ENCODE measurements at places on chromosomes 1 and 21. TPM values are rescaled to one million over a fixed set of nuclear protein-coding genes. Genes with fewer than 3 reads are reported as not detected.

DNA sequence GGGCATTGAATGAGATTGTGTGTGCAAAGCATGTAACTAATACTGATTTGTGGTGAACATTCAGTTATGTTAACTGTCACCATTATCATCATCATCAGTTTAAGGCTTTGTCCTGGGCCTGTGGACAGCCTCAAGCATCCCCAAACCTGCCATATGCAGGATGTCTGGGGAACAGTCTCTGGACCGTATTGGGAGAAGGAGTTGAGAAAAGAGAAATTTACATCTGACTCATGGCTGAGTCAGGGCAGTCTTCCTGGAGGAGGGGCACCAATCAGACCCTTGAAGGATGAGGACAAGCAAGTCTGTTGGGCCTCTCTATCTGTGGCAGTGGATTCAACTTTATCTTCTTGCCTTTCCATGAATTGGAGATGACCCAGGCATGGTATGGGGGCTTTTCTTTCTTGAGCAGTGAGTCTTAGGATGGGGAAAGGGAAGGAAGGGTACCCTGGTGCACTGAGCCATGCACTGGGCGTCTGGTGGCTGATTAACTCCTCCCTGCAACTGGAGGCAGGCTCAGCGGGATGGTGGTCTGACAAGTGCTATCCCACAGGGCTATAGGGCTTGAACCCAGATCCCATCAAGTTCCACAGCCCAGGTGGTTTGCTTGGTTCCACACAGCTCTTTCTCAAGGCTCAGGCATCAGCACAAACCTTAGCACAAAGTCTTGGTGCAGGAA is 2.9 kb downstream of the PADI3 start:
- no peaks in the 10 kb centered on the region for H3K36me3 ChIP-seq
- no peaks in the 10 kb centered on the region for H3K4me1 ChIP-seq

DNA sequence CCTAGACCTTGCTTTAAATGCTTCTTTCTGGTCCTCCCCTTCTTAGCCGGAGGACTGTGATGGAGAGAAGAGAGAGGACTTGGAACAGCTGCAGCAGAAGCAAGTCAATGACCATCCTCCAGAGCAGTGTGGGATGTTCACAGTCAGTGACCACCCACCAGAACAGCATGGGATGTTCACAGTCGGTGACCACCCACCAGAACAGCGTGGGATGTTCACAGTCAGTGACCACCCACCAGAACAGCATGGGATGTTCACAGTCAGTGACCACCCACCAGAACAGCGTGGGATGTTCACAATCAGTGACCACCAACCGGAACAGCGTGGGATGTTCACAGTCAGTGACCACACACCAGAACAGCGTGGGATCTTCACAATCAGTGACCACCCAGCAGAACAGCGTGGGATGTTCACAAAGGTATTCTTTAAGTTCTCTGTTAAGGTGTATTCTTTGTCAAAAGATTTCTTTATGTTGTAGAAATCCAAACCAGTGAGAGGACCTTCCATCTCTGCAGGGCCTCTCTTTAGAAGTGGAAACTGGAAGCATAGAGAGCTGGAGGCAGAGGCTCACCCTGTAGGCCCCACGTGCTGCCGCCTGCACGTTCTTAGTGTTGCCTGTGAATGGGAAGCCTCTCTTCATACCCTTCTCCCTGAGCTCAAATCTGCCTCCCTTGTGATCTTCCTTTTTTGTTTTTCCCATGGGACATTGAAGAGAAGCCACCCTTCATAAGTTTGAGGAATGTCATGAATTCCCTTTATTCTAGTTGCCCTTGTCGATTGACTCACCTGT is 10.6 kb downstream of the PCNT start:
- no peaks in the 10 kb centered on the region for H3K4me1 ChIP-seq
- H3K27ac ChIP-seq: no peak overlapping the region
- H3K27me3 ChIP-seq: no peaks in the 10 kb centered on the region
- H3K36me3 ChIP-seq: peaks cover 32% of the 10 kb centered on the region
- H3K4me3 ChIP-seq: no peak overlapping the region

The KIF14 gene
- 12.8 TPM for total RNA-seq

DNA sequence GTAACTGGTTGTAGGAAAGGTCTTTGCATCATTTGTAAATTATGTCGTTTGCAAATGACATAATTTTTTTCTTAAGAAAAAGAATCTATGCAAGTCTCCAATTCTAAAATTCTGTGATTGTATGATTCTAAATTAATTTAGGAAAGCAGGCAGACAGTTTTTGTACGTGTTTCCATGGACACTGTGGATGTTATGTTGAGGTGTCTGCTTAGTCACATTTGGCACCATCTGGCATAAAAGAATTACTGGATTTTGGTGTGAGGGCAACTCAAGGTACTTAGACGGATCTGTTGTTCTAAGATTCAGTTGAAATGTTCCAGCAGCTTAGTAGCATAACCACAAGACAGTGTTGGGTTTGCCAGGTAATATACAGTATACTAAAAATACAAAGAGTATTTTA is 42.5 kb downstream of the C1orf21 start:
- no peak overlapping the region for H3K27ac ChIP-seq
- no peak for DNase-seq
- no peaks in the 10 kb centered on the region for H3K27me3 ChIP-seq

The LIN28A gene
- total RNA-seq: 26.2 TPM

DNA sequence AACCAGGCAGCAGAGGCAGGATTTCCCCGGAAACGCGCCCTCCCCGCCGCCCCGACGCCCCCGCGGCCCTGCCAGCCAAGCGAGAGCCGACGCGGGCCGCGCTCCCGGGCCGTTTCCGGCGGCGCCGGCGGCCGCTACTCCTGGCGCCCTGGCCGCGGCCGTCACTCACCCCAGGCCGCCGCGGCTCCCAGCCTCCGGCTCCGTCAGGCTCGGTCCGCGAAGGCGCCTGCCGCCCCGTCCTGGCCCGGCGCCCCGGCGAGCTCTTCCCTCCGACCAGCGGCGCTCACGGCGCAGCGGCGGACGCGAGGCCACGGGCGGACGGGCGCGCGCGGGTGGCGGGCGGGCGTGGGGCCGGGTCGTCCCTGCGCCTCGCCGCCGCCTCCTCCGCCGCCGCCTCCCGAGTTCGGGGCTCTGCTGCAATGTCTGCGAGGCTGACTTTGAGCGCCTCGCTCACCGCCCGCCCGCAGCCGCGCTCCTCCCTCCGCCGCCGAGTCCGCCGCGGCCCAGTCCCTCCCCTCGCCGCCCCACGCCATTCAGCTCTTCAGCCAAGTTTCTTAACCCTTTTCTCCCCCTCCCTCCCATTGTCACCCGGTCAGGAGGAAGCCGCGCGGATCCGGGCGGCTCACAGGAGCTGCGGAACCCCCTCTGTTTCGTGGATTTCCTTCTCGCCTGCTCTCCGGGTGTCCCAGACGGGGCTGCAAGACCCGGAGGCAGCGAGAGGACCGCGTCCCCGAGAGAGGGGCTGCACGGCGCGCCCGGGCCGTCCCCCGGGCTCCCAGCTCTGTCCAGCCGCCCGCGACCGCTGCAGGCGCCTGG is at the start of gene NRIP1:
NRIP1 (minus strand) TSS at position 425 of the 816 bp plus-strand sequence. CDS start 96,808 bp downstream, outside the sequence.
- peak within 1 kb of the TSS; percentile 99 for H3K4me3 ChIP-seq
- peak; percentile 90 for DNase-seq

GRCh38 chr21:35953597-35953996 is 106.7 kb downstream of the SETD4 start:
- H3K27me3 ChIP-seq: peaks cover 6% of the 10 kb centered on the region
- no peak overlapping the region for H3K4me3 ChIP-seq
- H3K27ac ChIP-seq: no peak overlapping the region
- no peaks in the 10 kb centered on the region for H3K36me3 ChIP-seq

The PRKCZ gene
- total RNA-seq: 64.4 TPM

DNA sequence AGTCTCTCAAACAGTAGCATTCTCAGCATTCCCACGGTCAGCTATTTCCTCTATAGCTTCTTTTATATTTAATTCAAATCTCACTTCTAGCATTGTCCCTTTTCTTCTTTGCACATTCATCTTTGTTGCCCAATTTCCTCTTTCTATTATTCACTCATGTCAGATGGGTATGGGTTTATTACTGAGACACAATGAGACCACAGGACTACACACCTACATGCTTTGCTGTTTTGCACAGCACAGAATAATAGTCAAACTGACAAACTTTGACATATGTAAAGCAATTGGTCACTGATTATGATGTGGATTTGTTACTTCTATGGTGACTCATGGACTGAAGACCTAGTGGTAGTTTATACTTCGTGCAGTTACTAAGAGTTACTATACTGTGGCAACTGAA is 5.8 kb upstream of the CD1C start:
- H3K27me3 ChIP-seq: peaks cover 10% of the 10 kb centered on the region
- no peaks in the 10 kb centered on the region for H3K4me1 ChIP-seq
- DNase-seq: no peak
- H3K4me3 ChIP-seq: no peak overlapping the region

The SPATA45 gene
- not detected for total RNA-seq

The HSF2BP gene
- 1.3 TPM for total RNA-seq

DNA sequence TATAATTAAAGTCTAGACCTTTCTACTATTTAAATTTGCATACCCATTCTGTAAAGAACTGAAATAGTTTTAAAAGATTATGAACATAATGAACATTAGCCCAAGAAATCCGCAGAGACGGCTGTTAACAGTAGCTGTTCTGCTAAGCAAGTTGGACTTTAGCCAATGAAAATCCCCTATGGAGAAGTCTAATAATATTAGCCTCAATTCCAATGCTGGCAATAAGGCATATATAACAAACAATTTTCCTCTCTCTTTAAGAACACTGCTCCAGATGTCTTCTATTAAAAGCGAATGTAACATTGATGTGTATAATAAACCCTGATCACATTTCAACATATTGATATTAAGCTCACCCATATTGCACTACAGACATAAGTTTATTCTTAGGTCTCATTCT is 221.3 kb upstream of the KCTD3 start:
- no peaks in the 10 kb centered on the region for H3K27me3 ChIP-seq
- no peaks in the 10 kb centered on the region for H3K4me1 ChIP-seq
- no peak overlapping the region for H3K4me3 ChIP-seq
- DNase-seq: no peak

The TCEA3 gene
- 9.2 TPM for total RNA-seq

DNA sequence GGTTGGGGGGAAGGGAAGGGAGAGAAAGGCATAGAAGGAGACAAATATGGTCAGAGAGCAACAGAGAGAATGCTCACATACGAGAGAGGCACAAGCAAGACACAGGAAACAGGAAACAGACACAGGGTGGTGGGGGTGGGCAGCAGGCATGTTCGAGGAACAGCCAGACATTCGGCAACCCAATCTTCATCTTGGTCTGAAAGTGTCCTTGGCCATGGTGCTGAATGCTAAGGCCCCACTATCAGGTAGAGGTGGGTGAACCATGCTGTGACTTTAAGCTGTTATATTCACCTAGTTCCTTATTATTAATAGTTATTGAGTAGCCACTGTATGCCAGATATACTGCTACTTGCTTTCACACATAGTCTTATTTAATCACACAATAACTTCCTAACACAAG is 109.2 kb downstream of the DDX20 start:
- H3K27me3 ChIP-seq: peaks cover 13% of the 10 kb centered on the region
- DNase-seq: no peak
- H3K27ac ChIP-seq: no peak overlapping the region
- no peaks in the 10 kb centered on the region for H3K4me1 ChIP-seq
- H3K4me3 ChIP-seq: no peak overlapping the region
- no peaks in the 10 kb centered on the region for H3K36me3 ChIP-seq

DNA sequence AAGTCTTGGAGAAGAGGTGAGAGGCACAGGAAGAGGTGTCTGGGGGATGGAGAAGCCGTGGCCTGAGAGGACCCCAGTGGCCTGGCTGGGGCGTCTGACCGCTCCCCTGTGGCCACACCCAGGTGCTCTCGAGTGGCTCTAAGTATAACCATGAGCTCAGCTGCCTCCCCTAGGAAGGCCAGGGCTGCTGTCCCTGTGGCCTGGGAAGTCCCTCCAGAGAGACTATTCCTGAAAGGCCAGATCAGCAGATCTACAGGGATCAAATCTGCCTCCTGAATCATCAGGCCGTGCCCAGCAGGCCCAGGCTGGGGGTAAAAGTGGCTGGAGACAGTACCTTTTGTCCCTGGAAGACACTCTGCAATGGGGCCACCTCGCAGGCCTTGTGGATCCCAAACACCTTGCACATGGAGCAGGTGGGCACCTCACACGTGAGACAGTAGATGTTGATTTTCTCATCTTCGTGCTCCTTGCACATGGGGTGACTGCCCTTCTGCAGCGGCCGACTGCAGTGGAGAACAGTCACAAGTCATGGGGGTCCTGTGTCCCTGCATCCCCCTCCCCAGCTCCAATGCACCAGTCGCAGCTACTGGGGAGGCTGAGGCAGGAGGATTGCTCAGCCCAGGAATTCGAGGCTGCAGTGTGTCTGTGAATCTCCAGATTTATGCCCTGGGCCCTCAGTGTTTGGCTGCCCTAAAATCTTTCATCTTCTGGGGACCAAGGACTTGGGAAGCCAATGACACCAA is 6.4 kb downstream of the TRIM63 start:
- peaks cover 15% of the 10 kb centered on the region for H3K27me3 ChIP-seq
- no peak for DNase-seq
- no peaks in the 10 kb centered on the region for H3K36me3 ChIP-seq
- H3K4me3 ChIP-seq: no peak overlapping the region
- H3K27ac ChIP-seq: peak overlapping the region; percentile 25

The GLMN gene
- 11.1 TPM for total RNA-seq

GRCh38 chr1:151915061-151915686 is 5.9 kb upstream of the THEM4 start:
- no peak for DNase-seq
- no peaks in the 10 kb centered on the region for H3K4me1 ChIP-seq
- H3K27ac ChIP-seq: no peak overlapping the region
- peaks cover 9% of the 10 kb centered on the region for H3K27me3 ChIP-seq
- no peak overlapping the region for H3K4me3 ChIP-seq
- no peaks in the 10 kb centered on the region for H3K36me3 ChIP-seq

- no peak overlapping the region for H3K27ac ChIP-seq
- H3K36me3 ChIP-seq: no peaks in the 10 kb centered on the region
- H3K4me1 ChIP-seq: no peaks in the 10 kb centered on the region
- peaks cover 27% of the 10 kb centered on the region for H3K27me3 ChIP-seq
- DNase-seq: no peak
Measured at GRCh38 chr1:29835406-29835805, 599.1 kb downstream of the PTPRU start.

DNA sequence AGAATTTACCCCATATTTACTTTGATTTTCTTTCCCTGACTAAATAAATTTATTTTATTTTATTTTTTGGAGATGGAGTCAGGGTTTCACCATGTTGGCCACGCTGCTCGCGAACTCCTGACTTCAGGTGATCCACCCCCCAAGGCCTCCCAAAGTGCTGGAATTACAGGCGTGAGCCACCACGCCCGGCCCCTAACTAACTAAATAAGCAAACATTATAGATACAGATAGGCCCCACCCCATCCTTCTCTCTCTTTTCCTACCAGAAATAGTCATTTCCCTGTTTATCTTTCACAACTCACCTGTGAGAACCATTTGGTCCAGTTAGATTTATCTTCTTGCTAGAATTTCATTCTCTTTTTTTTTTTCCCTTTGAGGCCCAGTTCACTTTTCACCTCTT is 167.3 kb downstream of the DISC1 start:
- no peak overlapping the region for H3K4me3 ChIP-seq
- H3K27ac ChIP-seq: no peak overlapping the region

- no peaks in the 10 kb centered on the region for H3K27me3 ChIP-seq
- no peaks in the 10 kb centered on the region for H3K36me3 ChIP-seq
- H3K27ac ChIP-seq: no peak overlapping the region
- no peak overlapping the region for H3K4me3 ChIP-seq
Measured at GRCh38 chr1:54583871-54584270, 35.8 kb downstream of the ACOT11 start.

The TSTD1 gene
- 40.8 TPM for total RNA-seq

GRCh38 chr1:36172983-36173382 is 17.0 kb downstream of the MAP7D1 start:
- H3K27ac ChIP-seq: no peak overlapping the region
- no peak overlapping the region for H3K4me3 ChIP-seq
- no peak for DNase-seq
- H3K36me3 ChIP-seq: peaks cover 18% of the 10 kb centered on the region
- H3K4me1 ChIP-seq: peaks cover 4% of the 10 kb centered on the region
